ENCODE measurements at places on chromosomes 1 and 21.

DNA sequence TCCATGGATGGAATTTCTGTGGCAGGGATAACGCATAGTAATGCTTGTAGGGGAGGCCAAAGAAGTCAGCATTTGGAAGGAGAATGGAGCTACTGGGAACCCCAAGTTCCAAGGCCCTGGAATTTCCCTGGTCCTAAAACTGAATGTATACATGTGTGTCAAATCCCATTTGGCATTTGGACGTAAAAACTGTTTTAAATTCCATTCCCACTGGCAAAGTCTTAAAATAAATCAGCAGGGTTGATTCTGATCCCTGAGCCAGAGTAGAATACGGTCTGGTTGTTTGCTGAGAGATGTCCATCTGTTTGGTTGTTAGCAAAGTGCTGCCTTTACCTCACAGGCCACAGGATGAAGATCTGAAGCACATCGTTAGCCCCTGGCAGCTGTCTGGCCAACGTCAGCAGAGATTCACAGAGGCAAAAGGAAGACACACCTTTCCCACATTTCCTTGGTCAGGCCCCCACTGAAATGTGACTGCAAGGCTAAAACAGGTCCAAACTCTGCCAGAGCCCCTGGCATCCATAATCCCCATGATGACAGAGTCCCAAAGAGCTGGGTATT lies 62.2 kb downstream of the GORAB start:
- no peak for DNase-seq

GRCh38 chr1:63950023-63950422 lies 176.2 kb downstream of the ROR1 start:
- peak; percentile 79 for DNase-seq

DNA sequence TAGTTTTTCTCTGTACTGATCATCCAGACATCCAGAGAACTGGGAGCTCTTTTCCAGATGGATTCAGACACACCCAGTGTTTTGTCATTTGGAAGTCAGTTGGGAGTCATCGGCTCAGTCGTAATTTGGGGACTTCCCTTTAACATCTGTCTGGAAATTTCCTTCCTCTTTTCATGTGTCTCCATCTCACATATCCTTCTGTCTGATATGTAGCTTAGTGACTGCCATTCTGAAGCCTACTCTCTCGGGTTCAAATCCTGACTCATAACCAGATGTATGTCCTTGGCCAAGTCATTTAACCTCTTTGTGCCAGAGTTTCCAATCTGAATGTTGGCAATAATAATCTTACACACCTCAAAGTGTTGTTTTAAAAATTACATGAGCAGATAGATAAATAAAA lies 3.0 kb downstream of the MORC3 start:
- peak; percentile 41 for DNase-seq

GRCh38 chr1:245590726-245591125 lies 435.9 kb downstream of the KIF26B start:
- no peak for DNase-seq
